Aorta (tissue), 5 donors: ENCODE measurements at places on chromosomes 2 and 18. TPM values are rescaled to one million over a fixed set of nuclear protein-coding genes. Genes with fewer than 3 reads are reported as not detected.

UGT1A8 gene
- polyA plus RNA-seq, result 1.0 TPM

- no peak for DNase-seq
- no peaks in the 10 kb centered on the region for H3K4me1 ChIP-seq
- no peaks in the 10 kb centered on the region for H3K36me3 ChIP-seq
- H3K27ac ChIP-seq, result no peak overlapping the region
Measured at GRCh38 chr2:156852681-156853080, 404.8 kb upstream of the GALNT5 start.

DNA sequence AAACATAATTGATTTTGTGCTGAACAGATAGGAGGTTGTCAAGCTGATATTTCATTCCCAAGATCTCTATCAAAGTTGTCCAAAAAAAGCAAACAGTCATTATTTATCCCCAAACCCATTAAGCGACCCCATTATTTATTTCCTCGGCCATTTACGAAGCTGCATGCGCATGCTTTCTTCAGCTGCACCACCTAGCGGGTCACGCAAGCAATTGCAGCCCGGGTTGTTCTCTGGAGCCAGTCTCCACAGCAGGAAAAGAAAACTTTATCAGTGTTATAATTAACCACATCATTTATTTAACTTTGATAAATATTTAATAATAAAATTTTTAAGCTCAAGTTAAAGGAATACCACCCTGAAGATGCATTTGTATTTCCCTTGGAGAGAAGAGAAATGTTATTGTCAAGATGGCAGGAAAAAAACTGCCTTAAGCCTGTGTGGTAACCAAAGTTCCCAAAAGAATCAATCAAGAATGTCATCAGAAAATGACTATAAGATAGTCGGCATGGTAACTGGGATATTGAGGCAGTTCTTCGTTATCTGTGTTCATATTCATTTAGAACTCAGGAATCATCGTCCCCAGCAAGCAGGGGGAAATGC is 304.7 kb downstream of the FBXO15 start:
- peak overlapping the region; percentile 6 for H3K4me3 ChIP-seq
- H3K27ac ChIP-seq, result no peak overlapping the region
- no peak for DNase-seq
- H3K27me3 ChIP-seq, result no peaks in the 10 kb centered on the region

DNA sequence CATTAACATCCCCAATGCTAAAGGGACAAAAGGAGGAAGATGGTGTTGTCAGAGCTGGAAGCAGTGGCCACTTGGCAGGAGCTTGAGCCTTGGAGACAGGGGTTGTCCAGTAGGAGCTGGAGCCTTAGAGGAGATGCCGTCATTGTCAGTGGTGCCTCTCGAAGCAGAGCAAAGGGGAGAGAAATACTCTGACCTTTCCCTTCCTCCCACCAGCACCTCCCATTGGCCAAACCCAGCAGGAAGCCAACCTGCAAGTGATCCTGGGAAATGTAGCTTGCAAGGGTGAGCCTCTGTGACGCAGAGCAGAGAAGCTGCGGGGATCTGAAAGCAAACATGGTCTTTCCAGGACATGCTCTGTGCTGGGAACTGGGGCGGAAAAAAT is 33.7 kb upstream of the MRPL19 start:
- no peak overlapping the region for H3K27ac ChIP-seq
- no peaks in the 10 kb centered on the region for H3K36me3 ChIP-seq
- no peak overlapping the region for H3K4me3 ChIP-seq
- H3K4me1 ChIP-seq, result no peaks in the 10 kb centered on the region

FLACC1 gene
- polyA plus RNA-seq, result 0.75 TPM

DNA sequence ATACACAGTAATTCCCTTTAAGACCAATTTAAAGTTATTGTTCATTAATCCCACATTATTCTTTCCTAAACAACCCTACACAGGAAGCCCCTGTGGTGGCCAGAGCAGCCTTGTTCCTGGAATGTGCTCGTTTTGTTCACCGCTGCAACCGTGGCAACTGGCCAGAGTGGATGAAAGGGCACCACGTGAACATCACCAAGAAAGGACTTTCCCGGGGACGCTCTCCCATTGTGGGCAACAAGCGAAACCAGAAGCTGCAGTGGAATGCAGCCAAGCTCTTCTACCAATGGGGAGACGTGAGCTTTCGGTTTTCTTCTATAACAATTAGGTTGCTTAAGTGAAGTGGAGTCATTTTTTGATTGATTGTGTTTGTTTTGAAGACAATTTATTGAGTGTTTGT is 101.0 kb downstream of the UNC80 start:
- no peaks in the 10 kb centered on the region for H3K36me3 ChIP-seq
- DNase-seq, result no peak
- H3K4me3 ChIP-seq, result no peak overlapping the region
- H3K4me1 ChIP-seq, result no peaks in the 10 kb centered on the region
- H3K27me3 ChIP-seq, result no peaks in the 10 kb centered on the region
- H3K27ac ChIP-seq, result no peak overlapping the region

LRP1B gene
- polyA plus RNA-seq, result not detected

NOSTRIN gene
- polyA plus RNA-seq, result 0.10 TPM

ARHGAP15 gene
- 9.8 TPM for polyA plus RNA-seq

AMER3 gene
- polyA plus RNA-seq, result not detected

HOXD3 gene
- 2.3 TPM for polyA plus RNA-seq

DNA sequence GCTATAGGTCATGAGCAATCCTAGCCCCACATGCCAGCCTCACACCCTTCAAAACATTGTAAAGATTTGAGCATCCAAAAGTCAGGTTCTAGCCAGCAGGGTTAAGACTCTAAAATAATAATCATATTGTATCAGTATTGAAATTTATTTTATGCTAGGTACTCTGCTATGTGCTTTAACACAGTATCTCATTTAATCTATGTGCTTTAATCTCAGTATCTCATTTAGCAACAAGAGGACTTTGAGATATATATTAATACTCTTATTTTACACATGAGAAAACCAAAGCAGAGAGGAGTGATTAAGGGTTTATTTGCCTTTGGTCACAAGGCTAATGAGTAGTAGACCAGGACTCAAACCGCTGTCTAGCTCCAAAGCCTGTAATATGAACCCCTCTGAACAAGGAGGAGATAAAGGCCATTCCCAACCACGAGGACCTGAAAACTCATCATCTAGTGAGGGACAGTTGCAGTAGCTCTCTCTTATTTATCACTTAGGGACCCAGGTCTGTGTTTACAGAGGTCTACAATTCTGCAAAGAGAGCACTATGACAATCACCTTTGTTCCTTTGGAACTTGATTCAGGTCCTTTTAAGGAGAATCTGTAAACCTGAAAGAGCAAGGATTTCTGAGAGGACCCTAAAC is 116.5 kb upstream of the SERTAD2 start:
- H3K4me1 ChIP-seq, result no peaks in the 10 kb centered on the region
- no peak for DNase-seq
- H3K36me3 ChIP-seq, result no peaks in the 10 kb centered on the region
- H3K27ac ChIP-seq, result no peak overlapping the region
- H3K27me3 ChIP-seq, result no peaks in the 10 kb centered on the region
- no peak overlapping the region for H3K4me3 ChIP-seq

HOXD11 gene
- polyA plus RNA-seq, result not detected

GRCh38 chr2:231568785-231569435 is 23.8 kb upstream of the TEX44 start:
- no peak for DNase-seq
- H3K27me3 ChIP-seq, result no peaks in the 10 kb centered on the region
- H3K36me3 ChIP-seq, result no peaks in the 10 kb centered on the region
- H3K4me3 ChIP-seq, result no peak overlapping the region
- no peaks in the 10 kb centered on the region for H3K4me1 ChIP-seq
- no peak overlapping the region for H3K27ac ChIP-seq

- no peaks in the 10 kb centered on the region for H3K4me1 ChIP-seq
- peak; percentile 61 for DNase-seq
- no peak overlapping the region for H3K4me3 ChIP-seq
- no peaks in the 10 kb centered on the region for H3K27me3 ChIP-seq
- peaks cover 22% of the 10 kb centered on the region for H3K36me3 ChIP-seq
Measured at GRCh38 chr18:45910405-45911023, 56.6 kb downstream of the EPG5 start.

PIEZO2 gene
- polyA plus RNA-seq, result 0.50 TPM

DSC2 gene
- polyA plus RNA-seq, result 0.23 TPM

GRCh38 chr2:54627973-54628372 is 95.5 kb upstream of the EML6 start:
- H3K27me3 ChIP-seq, result no peaks in the 10 kb centered on the region
- H3K4me3 ChIP-seq, result no peak overlapping the region
- H3K36me3 ChIP-seq, result peaks cover 29% of the 10 kb centered on the region
- H3K27ac ChIP-seq, result no peak overlapping the region
- no peak for DNase-seq
- H3K4me1 ChIP-seq, result no peaks in the 10 kb centered on the region

DNA sequence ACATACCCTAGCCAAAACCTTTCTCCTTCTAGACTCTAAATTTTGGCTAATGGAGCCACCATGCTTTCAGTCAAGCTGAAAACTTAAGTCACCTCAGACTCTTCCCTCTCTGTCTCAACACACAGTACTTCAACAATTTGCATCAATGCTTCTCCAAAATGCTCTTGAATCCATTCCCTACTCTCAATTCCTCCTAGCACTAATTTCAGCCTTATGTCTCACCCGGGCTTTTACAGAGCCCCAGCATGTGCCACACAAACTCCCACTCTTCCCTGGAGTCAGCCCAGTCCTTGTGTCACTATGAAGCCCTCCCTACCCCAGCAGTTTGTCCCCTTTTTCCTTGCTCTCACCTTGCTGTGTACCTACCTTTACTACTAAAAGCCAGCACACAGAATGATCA is 38.7 kb downstream of the AAK1 start:
- DNase-seq, result no peak
- H3K4me3 ChIP-seq, result no peak overlapping the region
- no peaks in the 10 kb centered on the region for H3K27me3 ChIP-seq
- H3K27ac ChIP-seq, result no peak overlapping the region

- H3K4me1 ChIP-seq, result no peaks in the 10 kb centered on the region
- no peak for DNase-seq
- no peaks in the 10 kb centered on the region for H3K27me3 ChIP-seq
- no peak overlapping the region for H3K4me3 ChIP-seq
- H3K27ac ChIP-seq, result no peak overlapping the region
Measured at GRCh38 chr18:12422936-12423335, 15.2 kb downstream of the PRELID3A start.

DNA sequence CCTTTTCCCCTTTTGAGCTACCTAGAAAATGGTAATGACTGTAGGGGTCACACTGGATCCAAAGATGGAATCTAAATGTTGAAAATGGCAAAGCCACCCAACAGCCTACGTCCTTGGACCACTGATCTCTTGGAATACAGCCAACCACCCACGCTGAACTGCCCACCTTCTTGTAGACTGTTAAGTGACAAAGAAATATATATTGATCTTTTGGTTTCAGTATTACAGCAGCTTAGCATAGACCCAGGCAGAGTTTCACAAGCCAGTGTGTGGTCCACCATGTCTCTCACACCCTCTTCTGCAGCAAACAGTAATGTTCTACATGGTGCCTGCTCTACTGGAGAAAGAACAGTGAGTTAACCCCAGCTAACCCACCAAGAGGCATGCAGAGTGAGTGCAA is 20.2 kb downstream of the CACNB4 start:
- no peaks in the 10 kb centered on the region for H3K4me1 ChIP-seq
- H3K27me3 ChIP-seq, result no peaks in the 10 kb centered on the region
- DNase-seq, result no peak

DNA sequence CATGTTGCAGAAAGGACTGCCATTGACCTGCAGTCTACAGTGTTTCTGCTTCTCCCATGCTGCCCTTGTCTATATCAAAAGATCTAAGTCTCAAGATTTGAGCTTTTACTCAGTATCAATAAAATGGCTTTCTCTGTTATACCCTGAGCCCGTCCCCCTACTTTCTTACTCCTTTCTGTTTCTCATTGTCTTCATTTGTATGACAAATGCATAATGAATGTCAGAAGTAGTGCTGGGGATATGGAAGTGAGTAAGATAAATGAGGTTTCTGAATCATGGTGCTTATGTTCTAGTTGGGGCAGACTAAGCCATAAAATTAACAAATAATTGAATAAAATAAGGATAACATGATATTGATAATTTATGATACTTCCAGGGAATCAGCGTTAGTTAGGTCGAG is 128.6 kb downstream of the PARD3B start:
- no peaks in the 10 kb centered on the region for H3K36me3 ChIP-seq
- DNase-seq, result no peak
- H3K27me3 ChIP-seq, result no peaks in the 10 kb centered on the region
- H3K27ac ChIP-seq, result no peak overlapping the region
- no peak overlapping the region for H3K4me3 ChIP-seq

RAB27B gene
- polyA plus RNA-seq, result under 0.01 TPM

- no peak overlapping the region for H3K27ac ChIP-seq
- H3K27me3 ChIP-seq, result no peaks in the 10 kb centered on the region
Measured at GRCh38 chr2:102932501-102932900, 170.7 kb downstream of the TMEM182 start.

NCOA1 gene
- 6.5 TPM for polyA plus RNA-seq

GRCh38 chr2:64820901-64821300 is 167.2 kb upstream of the SERTAD2 start:
- no peak overlapping the region for H3K4me3 ChIP-seq
- no peak overlapping the region for H3K27ac ChIP-seq
- no peaks in the 10 kb centered on the region for H3K36me3 ChIP-seq

DNA sequence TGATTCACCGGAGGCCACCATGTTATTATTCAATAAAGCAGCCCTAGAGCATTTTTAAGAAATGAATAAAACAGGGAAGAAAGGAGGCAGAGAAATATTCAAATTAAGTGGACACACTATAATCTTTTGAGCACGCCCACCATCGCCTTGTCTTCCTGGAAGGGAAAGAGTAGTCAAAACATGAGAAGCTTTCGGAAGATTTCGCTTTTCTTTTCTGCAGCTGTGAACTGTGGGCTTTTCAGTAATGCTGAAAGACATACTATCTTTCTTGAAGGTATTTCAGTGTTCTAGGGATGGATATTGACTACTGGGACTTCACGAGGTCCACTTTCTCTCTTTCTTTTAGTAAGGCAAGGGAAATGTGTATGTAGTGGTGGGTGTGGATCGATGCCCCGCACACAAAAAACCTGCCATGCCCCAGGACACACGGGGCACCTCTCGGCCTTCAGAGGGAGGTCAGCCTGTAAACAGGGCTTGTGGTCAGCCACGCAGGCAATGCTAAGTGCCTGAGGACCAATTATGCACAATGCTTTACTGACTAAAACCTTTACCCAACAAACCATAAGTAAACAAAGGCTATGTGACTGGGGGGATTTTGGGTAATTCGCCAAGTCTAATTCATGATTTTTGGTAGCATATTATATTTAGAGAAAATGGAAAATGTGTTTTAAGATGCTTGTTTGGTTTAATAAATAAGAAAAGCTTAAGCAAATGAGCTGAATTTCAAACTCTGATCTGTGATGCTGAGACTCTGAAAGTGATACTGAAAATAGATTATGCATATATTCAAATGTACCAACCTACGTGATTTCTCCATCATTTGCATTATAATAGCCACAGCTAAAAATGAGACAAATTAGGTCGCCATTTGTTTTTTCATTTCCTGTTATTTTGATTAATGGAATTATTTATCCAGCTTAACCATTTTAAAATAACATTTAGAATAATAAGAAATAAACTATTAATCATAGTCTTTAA is 130.5 kb downstream of the ZNF516 start:
- DNase-seq, result no peak
- no peaks in the 10 kb centered on the region for H3K4me1 ChIP-seq
